ENCODE measurements at places on chromosomes 2 and 18. TPM values are rescaled to one million over a fixed set of nuclear protein-coding genes. Genes with fewer than 3 reads are reported as not detected.

Gene STK11IP
- total RNA-seq: 15.4 TPM

Gene STPG4
- total RNA-seq: not detected

Gene SLC5A6
- 7.5 TPM for total RNA-seq

Gene OXER1
- total RNA-seq: 1.3 TPM

Gene ANKRD30BL
- not detected for total RNA-seq

- H3K27ac ChIP-seq: no peak overlapping the region
- no peak overlapping the region for H3K4me3 ChIP-seq
- no peaks in the 10 kb centered on the region for H3K4me1 ChIP-seq
- no peaks in the 10 kb centered on the region for H3K27me3 ChIP-seq
- DNase-seq: no peak
These were observed 119.5 kb upstream of the LMAN1 start for GRCh38 chr18:59478591-59478990.

GRCh38 chr2:28398101-28398834 lies 5.6 kb downstream of the FOSL2 start:
- H3K4me3 ChIP-seq: peak overlapping the region; percentile 89
- no peaks in the 10 kb centered on the region for H3K36me3 ChIP-seq
- peaks cover 60% of the 10 kb centered on the region for H3K4me1 ChIP-seq
- no peak for DNase-seq
- no peaks in the 10 kb centered on the region for H3K27me3 ChIP-seq

GRCh38 chr18:62486290-62486964 lies 36.4 kb upstream of the ZCCHC2 start:
- DNase-seq: no peak
- H3K4me3 ChIP-seq: no peak overlapping the region
- H3K27me3 ChIP-seq: no peaks in the 10 kb centered on the region

GRCh38 chr18:26017929-26018328 lies 72.5 kb downstream of the SS18 start:
- H3K36me3 ChIP-seq: peaks cover 77% of the 10 kb centered on the region
- no peak overlapping the region for H3K4me3 ChIP-seq
- H3K27ac ChIP-seq: no peak overlapping the region
- no peaks in the 10 kb centered on the region for H3K4me1 ChIP-seq
- DNase-seq: no peak

DNA sequence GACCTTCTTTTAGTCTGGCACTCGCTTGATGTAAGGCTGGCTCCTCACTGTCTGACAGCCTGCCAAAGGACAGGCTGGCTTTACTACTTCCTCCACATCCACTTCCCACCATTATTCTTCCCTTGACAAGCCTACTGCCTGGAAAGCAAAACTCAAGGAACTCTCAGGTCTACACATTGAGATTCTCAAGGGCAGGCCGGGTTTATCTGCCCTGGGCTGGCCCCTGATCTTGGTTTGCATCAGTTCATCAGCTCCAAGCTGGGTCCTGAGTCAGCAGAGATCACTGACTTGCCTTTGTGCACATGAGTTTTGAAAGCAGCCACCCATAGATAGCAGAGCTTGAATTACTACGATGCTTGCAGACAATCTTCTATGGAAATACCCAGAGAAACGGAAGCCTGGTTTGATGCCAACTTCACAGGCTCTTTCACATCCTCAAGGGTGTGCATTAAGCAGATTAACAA lies 53.9 kb downstream of the KCTD18 start:
- no peaks in the 10 kb centered on the region for H3K27me3 ChIP-seq
- DNase-seq: no peak
- peaks cover 6% of the 10 kb centered on the region for H3K4me1 ChIP-seq
- no peak overlapping the region for H3K27ac ChIP-seq
- H3K4me3 ChIP-seq: no peak overlapping the region

DNA sequence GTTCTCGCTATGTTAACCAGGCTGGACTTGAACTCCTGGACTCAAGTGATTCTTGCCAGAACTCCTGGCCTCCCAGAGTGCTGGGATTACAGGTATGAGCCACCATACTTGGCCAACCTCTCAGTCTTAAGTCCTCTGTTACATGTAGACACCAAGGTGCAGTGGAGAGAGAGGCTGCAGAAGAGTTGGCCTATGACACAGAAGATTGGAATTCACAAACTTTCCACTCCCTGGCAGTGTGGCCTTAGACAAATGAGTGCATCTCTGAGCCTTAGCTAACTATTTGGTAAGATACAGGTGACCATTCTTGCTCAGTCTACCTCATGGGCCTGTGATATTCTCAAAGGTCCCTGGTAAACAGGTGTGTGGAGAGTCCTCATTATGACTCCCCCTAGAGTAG lies 159.7 kb downstream of the MYCN start:
- no peaks in the 10 kb centered on the region for H3K27me3 ChIP-seq
- DNase-seq: no peak
- no peak overlapping the region for H3K27ac ChIP-seq
- no peaks in the 10 kb centered on the region for H3K36me3 ChIP-seq
- H3K4me3 ChIP-seq: no peak overlapping the region
- H3K4me1 ChIP-seq: peaks cover 2% of the 10 kb centered on the region

DNA sequence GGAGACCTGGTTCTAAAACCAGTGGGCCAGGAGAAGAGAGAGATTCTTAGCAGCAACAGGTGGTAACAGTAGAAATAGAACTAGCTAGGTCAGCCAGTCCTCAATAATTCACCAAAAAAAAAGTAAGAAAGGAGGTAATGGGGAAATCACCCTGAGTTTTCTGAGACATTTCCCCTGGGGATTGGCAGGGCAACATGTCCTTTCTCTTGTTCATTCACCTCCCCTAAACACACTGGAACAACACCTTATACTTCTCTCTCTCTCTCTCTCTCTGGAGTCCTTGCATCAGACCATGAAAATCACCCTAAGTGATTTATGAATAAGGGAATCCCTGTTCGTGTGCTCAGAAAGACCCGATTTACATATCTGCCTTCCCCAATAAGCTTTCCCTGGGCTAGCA lies 64.8 kb downstream of the COX7A2L start:
- H3K4me1 ChIP-seq: no peaks in the 10 kb centered on the region
- peaks cover 8% of the 10 kb centered on the region for H3K36me3 ChIP-seq
- H3K27me3 ChIP-seq: no peaks in the 10 kb centered on the region
- no peak overlapping the region for H3K4me3 ChIP-seq
- no peak for DNase-seq

- no peak overlapping the region for H3K27ac ChIP-seq
- H3K36me3 ChIP-seq: no peaks in the 10 kb centered on the region
- H3K27me3 ChIP-seq: no peaks in the 10 kb centered on the region
- no peaks in the 10 kb centered on the region for H3K4me1 ChIP-seq
These were observed 409.2 kb downstream of the CDH7 start for GRCh38 chr18:66160007-66160406.

- no peak overlapping the region for H3K4me3 ChIP-seq
- H3K36me3 ChIP-seq: no peaks in the 10 kb centered on the region
- no peaks in the 10 kb centered on the region for H3K27me3 ChIP-seq
- H3K4me1 ChIP-seq: no peaks in the 10 kb centered on the region
- DNase-seq: no peak
- H3K27ac ChIP-seq: no peak overlapping the region
These were observed 84.0 kb downstream of the LYPD6B start for GRCh38 chr2:149122516-149122915.

GRCh38 chr2:118312969-118313756 lies 224.9 kb downstream of the INSIG2 start:
- peak; percentile 86 for DNase-seq
- peaks cover 9% of the 10 kb centered on the region for H3K27me3 ChIP-seq
- H3K36me3 ChIP-seq: no peaks in the 10 kb centered on the region
- H3K27ac ChIP-seq: no peak overlapping the region
- H3K4me1 ChIP-seq: peaks cover 5% of the 10 kb centered on the region

- H3K27ac ChIP-seq: no peak overlapping the region
- DNase-seq: no peak
- no peak overlapping the region for H3K4me3 ChIP-seq
- peaks cover 42% of the 10 kb centered on the region for H3K36me3 ChIP-seq
These were observed 66.6 kb downstream of the PPP4R1 start for GRCh38 chr18:9547782-9548181.

GRCh38 chr2:98608962-98609604 lies 694 bp downstream of the UNC50 start:
- DNase-seq: no peak
- no peaks in the 10 kb centered on the region for H3K27me3 ChIP-seq
- peaks cover 70% of the 10 kb centered on the region for H3K4me1 ChIP-seq

DNA sequence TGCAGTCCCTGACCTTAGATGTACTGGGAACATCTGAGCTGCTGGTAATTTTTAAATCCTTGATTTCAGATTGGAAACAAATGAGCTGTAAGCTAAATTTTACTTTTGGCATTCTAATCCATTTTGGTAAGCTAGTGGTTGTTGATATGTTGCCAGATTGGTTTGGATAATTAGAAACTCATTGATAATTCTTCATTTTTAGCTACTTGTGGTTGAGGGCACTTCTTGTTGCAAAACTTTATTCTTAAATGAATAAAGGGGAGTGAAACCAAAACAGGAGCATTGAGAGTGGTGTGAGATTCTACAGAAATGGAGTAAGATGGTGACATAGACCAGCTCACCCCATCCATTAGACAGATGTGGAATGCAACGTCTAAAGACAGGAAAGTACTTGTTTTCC lies 64.5 kb downstream of the ITGB1BP1 start:
- no peak overlapping the region for H3K27ac ChIP-seq
- no peaks in the 10 kb centered on the region for H3K27me3 ChIP-seq
- peaks cover 80% of the 10 kb centered on the region for H3K36me3 ChIP-seq

DNA sequence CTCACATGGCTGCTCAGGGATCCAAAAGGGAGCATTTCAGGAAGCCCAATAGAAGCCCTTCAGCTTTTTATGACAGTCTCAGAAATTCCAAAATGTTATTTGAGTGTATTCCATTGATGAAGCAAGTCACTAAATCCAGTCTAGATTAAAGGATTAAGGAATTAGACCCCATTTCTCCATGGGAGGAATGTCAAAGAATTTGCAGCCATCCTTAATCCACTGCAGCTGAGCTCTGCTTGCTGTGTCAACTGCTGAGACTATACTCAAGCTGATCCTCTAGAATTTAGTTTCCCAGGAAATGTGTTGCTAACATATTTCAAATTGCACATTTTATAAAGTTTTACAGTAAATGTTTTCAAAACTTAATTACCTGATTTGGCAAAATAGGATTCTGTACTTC lies 28.4 kb upstream of the C2orf69 start:
- no peaks in the 10 kb centered on the region for H3K36me3 ChIP-seq
- H3K27me3 ChIP-seq: no peaks in the 10 kb centered on the region
- H3K27ac ChIP-seq: no peak overlapping the region
- H3K4me3 ChIP-seq: no peak overlapping the region

DNA sequence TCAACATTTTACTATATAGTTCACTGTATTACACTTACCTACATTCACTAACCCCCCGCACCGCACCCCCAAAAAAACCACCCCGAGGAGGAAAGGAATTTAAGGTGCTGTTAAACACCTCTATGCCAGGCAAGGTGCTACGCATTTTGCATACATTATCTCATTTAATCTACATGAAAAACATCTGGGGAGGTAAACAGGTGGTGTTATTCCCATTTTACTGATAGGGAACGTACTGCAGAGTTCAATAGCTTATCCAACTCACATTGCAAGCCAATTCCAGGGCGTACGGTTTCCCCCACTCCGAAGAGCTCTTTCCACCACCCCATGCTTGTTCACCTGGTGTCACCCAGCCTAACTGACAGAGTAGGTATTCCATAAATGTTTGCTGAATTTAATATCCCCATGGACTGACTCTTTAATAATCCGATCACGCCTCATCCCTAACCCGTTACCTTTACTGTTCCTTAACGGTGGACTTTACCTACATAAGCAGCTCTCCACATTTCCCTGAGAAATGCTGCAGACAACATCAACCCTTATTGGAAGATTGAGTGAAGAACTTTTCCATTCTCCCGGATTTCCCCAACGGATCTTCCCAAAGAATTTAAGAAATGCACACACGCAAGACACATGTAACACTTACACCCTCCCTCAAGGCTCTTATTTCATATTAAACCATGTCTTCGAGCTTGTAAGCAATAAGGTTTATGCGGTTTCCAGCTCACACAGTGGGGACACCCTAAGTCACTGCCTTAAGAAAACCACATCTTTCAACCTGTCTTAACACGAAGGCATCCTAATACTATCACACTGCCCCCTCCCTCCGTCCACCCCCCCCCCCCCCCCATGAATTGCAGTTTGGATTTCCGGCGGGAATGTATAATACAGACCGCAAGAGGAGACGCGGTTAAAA lies 1.2 kb downstream of the RAPH1 start:
- H3K27ac ChIP-seq: peak overlapping the region; percentile 93
- H3K36me3 ChIP-seq: no peaks in the 10 kb centered on the region
- DNase-seq: no peak
- peak overlapping the region; percentile 94 for H3K4me3 ChIP-seq
- no peaks in the 10 kb centered on the region for H3K27me3 ChIP-seq

- no peaks in the 10 kb centered on the region for H3K36me3 ChIP-seq
- no peaks in the 10 kb centered on the region for H3K27me3 ChIP-seq
- no peak for DNase-seq
- peak within 1 kb of the TSS; percentile 48 for H3K27ac ChIP-seq
- H3K4me3 ChIP-seq: peak within 1 kb of the TSS; percentile 56
These were observed at the start of gene NMUR1 for GRCh38 chr2:231530099-231531011. Gene NMUR1, minus strand, starts transcription at chr2:231530445. Its CDS starts 84 bp downstream, at chr2:231530361.

GRCh38 chr2:42953216-42953615 lies 160.8 kb upstream of the HAAO start:
- DNase-seq: no peak
- peaks cover 34% of the 10 kb centered on the region for H3K4me1 ChIP-seq
- H3K27me3 ChIP-seq: no peaks in the 10 kb centered on the region
- no peaks in the 10 kb centered on the region for H3K36me3 ChIP-seq
- peak overlapping the region; percentile 45 for H3K27ac ChIP-seq

- H3K36me3 ChIP-seq: no peaks in the 10 kb centered on the region
- no peak for DNase-seq
- no peak overlapping the region for H3K4me3 ChIP-seq
- no peaks in the 10 kb centered on the region for H3K4me1 ChIP-seq
- no peaks in the 10 kb centered on the region for H3K27me3 ChIP-seq
These were observed 296.6 kb downstream of the IKZF2 start for GRCh38 chr2:212854771-212855170.

- H3K36me3 ChIP-seq: no peaks in the 10 kb centered on the region
- peak overlapping the region; percentile 74 for H3K27ac ChIP-seq
- H3K4me3 ChIP-seq: no peak overlapping the region
- peaks cover 40% of the 10 kb centered on the region for H3K4me1 ChIP-seq
- no peaks in the 10 kb centered on the region for H3K27me3 ChIP-seq
These were observed 98.7 kb downstream of the SLC8A1 start for GRCh38 chr2:40353231-40353630.

DNA sequence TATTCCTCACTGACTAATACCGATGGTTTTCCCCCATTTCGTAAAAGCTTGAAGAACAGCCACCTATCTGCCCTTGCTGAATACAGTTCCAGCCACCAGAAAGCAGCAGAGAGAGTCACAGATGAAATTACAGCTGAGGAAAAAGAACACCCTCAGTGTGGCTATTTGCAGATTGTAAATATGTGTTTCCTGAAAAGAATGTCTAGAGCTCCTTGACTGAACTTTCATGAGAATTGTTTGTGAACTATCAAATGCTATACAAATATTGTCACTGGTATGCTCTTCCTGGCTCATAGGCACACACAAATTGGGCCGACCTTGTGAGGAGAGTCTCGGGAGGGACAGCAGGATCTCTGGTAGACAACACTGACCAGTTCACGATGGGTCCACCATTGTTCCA lies 58.1 kb upstream of the TTC39C start:
- peaks cover 29% of the 10 kb centered on the region for H3K4me1 ChIP-seq
- no peak overlapping the region for H3K4me3 ChIP-seq
- DNase-seq: no peak
- H3K36me3 ChIP-seq: no peaks in the 10 kb centered on the region
- H3K27ac ChIP-seq: peak overlapping the region; percentile 9

GRCh38 chr2:145750144-145750543 lies 1230.2 kb upstream of the ZEB2 start:
- no peaks in the 10 kb centered on the region for H3K27me3 ChIP-seq
- H3K36me3 ChIP-seq: no peaks in the 10 kb centered on the region
- no peak overlapping the region for H3K27ac ChIP-seq
- H3K4me3 ChIP-seq: no peak overlapping the region
- no peak for DNase-seq
- H3K4me1 ChIP-seq: peaks cover 6% of the 10 kb centered on the region
